ENCODE measurements at places on chromosomes 11 and 22.

DNA sequence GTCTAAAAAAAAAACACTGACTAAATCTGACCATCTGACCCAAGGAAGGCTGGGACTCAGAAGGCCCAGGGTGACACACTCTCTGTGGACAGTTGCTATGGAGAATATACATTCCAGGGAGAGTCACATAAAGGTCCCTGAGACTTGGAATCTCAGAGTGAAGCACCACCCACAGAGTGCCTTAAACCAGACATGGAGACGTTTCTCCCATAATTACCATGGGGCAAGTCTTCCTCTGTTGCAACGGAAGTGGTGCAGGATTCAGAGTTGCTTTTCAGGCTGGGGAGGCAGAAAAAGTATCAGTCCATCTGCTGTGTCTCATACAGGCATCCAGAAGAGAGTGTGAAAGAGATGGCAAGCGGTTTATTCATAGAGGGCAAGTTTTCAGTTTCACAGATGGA is 58.7 kb upstream of the SLN start:
- DNase-seq: no peak

- no peak for DNase-seq
Measured at GRCh38 chr11:134384406-134384805, 27.6 kb downstream of the B3GAT1 start.

DNA sequence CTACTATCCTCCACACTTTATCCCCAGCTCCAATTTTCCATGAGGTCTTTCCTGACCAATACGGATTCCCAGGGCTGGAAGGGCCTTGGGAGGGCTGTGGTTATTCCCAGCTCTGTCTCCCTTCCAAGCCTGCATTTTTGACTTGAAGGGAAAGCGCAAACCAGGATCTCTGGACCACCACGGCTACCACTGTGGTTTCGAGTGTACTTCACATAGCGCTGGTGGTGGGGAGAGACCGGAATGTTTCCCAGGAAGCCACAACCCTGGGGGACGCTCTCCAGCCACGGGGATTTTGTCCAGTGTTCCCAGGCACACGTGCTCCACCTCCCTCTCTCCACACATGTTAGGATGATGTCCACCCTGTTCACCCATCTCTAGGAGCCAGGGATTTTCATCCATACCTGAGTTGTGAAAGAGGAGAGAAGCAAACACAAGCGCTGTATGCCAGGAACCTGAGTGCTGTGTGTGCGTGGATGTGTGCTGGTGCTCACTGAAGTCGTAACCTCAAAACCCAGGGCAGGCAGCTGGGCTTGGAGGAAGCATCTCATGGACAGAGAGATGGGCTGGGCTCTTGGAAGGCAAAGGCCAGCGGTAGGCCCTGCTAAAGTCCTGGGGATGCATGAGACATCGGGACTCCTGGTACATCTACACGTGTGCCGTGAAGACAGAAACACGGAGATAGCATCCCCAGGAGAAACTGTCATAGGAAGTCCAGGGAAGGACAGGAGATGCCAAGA is 1.3 kb upstream of the NPTXR start:
- DNase-seq: no peak

GRCh38 chr11:127843483-127844396 is 743.6 kb downstream of the ETS1 start:
- DNase-seq: no peak

Measured in activated naive CD4-positive, alpha-beta T cell treated with anti-CD3 and anti-CD28 coated beads, Interleukin-2, amount 50 U/mL, for 72 hours (primary cell).